ENCODE measurements at places on chromosomes 5 and 9.
A peak's percentile ranks its signal among the peaks of the same experiment; 100 is the strongest.

GRCh38 chr9:110997847-110998246 lies 40.4 kb downstream of the LPAR1 start:
- no peak for DNase-seq

GRCh38 chr5:103744159-103744558 lies 181.6 kb upstream of the NUDT12 start:
- DNase-seq = no peak

GRCh38 chr5:154446195-154447088 lies 645 bp downstream of the SAP30L start:
- DNase-seq = peak; percentile 53

DNA sequence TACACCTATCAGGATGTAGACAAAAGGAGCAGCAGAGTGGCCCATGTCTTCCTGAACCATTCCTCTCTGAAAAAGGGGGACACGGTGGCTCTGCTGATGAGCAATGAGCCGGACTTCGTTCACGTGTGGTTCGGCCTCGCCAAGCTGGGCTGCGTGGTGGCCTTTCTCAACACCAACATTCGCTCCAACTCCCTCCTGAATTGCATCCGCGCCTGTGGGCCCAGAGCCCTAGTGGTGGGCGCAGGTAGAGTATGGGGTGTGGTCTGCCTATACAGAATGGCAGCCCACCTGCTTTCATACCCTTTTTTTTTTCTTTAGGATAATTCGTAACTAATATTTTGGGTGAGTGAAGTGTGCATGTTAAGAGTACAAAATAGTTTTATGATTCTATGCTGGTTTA lies 1.1 kb downstream of the SLC27A6 start:
- DNase-seq = no peak

DNA sequence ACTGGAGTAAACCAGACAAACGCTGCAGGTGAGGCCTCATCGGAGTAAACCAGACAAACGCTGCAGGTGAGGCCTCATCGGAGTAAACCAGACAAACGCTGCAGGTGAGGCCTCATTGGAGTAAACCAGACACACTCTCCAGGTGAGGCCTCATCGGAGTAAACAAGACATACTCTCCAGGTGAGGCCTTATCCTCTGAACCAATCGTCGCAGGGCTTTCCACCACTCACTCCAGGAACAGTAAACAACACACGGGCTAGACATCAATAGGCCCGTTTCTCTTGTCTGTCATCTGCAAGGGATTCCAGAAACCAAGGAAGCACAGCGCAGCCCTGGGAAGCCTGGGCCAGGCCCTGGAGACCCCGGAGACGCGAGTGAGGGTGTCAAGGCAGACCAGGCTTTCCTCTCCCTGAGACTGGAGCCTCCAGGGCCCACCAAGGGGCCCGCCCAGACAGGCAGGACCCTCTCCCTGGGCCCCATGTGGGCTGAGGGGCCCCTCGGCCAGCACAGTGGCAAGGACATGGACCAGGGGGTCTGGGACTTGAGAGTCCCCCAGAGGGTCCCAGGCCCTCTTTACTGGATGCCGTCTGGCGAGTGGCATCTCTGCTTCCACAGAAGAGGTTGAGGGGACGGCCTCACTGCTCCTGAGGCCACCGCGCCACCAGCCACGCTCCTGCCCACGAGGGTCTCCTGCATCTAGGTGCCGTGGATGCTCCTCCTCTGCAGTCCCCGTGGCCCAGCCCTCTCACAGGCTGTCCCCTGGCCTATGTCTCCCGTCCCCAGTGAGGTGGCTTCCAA lies 26.4 kb upstream of the NSMF start:
- DNase-seq = no peak

GRCh38 chr9:116468369-116468768 lies 218.7 kb upstream of the TRIM32 start:
- no peak for DNase-seq

DNA sequence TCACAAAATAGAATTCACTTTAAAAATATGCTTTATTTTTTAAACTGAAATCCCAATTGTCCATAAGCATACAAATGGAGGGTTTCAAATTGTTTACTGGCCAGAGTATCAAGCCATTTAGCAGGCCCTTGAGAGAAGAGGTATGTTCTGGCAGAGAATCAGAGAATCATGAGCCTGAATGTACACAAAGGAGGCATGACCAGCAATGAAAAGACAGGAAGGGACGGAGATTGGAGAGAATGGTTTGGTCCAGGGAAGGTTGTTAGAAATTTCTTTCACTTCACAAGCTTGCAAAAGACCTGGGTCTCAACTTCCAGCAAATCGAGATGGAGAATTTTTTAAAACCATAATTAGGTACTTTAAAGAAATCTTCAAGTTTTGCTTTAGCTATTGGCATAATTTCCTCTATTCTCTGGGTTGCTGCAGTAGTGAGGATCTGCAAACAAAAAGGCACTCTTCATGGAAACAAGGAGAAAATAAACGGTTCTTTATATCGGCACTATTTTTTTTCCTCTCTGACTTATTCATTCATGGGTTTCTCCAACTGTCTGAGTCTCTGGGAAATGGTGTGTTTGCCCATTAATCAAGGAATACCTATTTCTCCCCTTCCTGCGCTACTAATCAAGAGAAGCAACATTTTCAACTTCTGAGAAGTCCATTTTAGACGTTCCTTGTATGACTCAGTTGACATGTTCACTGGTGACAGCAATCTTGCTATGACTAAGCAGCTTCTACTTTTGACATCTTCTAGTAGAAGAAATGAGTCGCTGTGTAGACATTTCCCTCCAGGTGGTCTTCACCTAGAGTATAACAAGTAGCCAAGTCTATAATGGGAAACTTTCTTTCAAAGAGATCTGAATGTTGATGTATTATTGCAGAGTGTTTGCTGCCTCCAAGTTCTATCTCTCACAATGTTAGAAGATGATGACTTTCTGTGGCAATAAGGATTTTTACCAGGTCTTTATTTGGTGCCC lies 23.1 kb upstream of the ERCC6L2 start:
- no peak for DNase-seq

- no peak for DNase-seq
Observed at GRCh38 chr5:179415291-179416060, 70.2 kb upstream of the ADAMTS2 start.

- no peak for DNase-seq
Observed at GRCh38 chr9:35700031-35700430, 10.3 kb upstream of the TPM2 start.

DNA sequence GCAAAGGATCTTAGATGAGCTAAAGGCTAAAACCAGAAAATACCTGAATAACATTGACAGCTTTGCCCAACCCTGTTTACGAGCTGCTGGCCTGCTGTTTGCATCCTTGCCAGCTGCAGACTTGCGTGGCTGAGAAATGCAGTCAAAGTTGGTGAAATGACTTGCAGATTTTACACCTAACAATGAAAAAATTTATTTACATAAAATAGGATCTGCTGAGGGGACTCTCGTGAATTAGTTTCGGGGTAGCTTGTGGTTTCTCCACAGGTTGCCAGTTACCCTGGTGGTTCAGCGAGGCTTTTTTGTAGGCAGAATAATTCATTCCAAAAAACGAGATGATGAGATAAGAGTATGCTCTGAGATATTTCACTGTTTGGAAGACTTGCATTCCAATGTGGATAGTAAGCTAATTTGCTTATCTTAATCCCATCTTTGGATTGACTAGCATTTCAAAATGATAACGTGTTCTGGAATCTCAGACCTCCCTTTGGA lies 65.7 kb upstream of the FANCC start:
- no peak for DNase-seq

DNA sequence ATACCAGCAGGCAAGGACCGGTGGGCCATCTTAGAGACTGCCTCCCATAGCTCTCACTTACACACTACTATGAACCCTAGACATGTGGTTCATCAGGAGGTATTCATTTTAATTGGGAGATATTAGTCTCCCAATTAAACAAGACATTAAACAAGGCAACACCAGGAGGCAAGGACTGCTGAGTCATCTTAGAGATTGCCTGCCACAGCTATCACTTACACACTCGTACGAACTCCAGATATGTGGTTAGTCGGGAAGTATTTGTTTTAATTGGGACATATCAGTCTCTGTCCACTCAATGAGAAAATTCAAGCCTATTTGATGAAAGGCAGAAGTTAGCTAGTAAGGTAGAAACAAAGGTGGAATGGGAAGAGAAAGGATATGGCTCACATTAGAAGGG lies 343.9 kb downstream of the NFIB start:
- no peak for DNase-seq

- DNase-seq = no peak
Observed at GRCh38 chr5:98993512-98993911, 64.7 kb upstream of the CHD1 start.

DNA sequence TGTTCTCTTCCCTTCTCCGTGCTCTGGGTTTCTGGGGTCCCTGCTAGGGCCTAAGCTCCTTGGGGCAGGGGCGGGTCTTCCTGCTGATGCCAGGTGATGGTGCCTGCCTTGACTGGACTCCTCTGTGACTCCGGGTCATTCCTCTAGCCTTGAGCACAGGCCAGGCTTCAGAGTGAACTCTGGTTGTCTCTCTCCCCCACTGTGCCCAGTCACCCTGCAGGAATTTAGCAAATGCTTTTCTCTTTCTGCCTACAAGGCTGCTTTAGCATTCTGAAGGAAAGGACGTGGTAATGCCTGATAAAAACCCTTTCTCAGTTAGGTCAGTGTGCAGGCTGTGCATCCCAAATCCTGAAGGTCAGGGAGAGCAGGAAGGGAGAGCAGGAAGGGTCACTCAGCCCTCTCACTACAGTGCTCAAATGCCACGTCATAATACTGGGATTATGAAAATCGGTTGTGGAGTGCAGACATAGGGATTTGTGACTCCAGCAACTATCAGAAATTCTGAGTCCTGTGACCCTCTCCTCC lies 2.7 kb downstream of the CXCL14 start:
- no peak for DNase-seq

GRCh38 chr5:35294976-35295375 lies 64.7 kb upstream of the PRLR start:
- no peak for DNase-seq

GRCh38 chr5:151065609-151066008 lies 15.2 kb downstream of the TNIP1 start:
- DNase-seq = no peak

DNA sequence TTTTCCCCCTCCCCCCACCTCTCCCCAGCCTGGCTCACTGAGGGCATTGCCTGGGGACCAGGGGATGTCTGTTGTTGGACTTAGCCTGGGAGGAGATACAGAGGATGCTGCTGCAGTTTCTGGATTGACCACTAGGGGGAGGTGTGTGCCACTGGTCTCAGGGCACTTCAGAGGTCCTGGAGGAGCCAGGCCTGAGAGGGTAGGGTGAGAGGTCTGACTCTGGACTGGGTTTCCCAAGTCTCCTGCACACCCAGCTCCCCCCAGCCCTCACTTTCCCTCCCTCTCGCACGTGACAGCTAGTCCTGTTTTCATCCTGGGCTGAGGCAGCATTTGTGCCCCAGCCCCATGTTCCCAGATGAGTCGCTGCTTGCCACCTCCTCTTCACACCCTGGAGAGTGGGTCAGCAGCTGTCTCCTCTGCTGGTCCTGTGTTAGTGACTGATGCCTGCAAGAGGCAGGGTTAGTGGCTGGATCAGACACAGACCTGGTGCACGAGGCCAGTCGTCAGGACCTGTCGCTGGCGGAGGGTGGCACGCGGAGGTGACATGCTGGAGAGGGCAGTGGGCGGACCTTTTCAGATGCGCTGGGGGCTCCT lies 4.4 kb downstream of the IL3 start:
- DNase-seq = peak; percentile 65

- no peak for DNase-seq
Observed at GRCh38 chr5:106311230-106311915, 1359.4 kb downstream of the EFNA5 start.

GRCh38 chr9:96858670-96859069 lies 4.4 kb upstream of the ZNF782 start:
- no peak for DNase-seq

GRCh38 chr5:55063220-55063863 lies 39.1 kb upstream of the GZMA start:
- DNase-seq = no peak

- no peak for DNase-seq
Observed at GRCh38 chr5:136103118-136103517, 29.5 kb upstream of the SMAD5 start.

GRCh38 chr9:30661925-30662324 lies 1722.5 kb upstream of the ACO1 start:
- DNase-seq = no peak

DNA sequence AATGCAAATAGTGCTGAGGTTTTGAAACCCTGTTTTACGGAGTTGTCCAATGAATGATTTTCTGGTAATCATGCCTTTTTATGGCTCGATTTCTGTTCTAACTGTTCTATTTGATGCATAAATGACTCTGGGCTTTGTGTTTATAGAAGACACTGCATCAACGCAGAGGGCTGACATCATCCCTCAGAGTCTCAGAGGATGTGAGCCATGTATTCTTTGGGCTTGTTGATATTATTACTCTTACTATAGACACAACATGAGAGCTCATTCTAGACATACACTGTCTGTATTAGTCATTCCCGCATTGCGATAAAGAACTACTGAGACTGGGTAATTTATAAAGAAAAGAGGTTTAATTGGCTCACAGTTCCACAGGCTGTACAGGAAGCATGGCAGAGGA lies 31.6 kb downstream of the CDH6 start:
- DNase-seq = no peak

DNA sequence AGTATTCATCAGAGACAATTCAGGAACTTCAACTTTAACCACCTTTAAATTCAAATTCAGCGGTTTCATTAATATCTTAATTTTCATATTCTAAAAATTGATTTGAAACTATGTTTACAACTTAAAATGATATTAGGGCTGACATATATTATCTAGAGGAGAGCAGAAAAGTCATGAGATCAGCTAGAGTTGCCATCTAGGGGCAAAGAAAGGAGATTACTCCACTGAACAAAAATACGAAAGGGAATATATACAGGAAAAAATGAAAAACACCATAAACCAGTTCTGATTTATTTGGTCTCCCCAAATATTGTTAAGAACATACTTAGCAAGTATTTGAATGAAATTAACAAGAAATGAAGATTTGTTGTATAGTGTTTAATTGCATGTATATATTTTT lies 946.3 kb downstream of the DTWD2 start:
- DNase-seq = no peak

DNA sequence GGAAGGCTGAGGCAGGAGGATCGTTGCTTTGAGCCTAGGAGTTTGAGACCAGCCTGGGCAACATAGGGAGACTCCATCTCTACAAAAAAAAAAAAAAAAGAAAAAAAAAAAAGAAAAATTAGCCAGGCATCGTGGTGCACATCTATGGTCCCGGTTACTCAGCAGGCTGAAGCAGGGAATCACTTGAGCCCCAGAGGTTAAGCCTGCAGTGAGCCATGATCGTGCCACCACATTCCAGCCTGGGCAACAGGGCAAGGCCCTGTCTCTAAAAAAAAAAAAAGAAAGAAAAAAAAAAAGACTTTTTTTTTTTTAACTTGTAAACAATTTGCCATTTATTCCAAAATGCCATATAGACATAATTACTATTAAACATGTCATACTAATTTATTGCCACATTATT lies 64.5 kb downstream of the SERINC5 start:
- no peak for DNase-seq

GRCh38 chr9:75084081-75084672 lies 3.8 kb downstream of the NMRK1 start:
- DNase-seq = no peak

DNA sequence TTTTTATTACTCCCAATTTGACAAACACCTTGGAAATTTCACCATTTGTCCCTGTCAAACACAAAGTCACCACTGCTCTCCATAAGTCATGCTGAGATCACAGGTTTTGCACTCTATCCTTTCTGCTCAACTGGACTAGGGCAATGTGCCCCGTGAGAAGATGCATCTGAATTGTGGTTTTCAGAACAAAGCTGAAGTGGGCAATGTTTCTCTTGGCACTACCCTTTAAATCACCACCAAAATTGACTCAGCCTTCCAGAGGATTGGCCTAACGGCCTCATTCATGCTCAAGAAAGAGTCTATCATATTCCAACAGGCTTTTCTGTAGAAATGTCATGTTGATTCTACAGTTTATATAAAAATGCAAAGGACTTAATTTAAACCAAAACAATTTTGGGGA lies 81.0 kb upstream of the TRIO start:
- no peak for DNase-seq

Data from hypothalamus (tissue), 51 donors.